Stimulated activated CD4-positive, alpha-beta T cell treated with anti-CD3 and anti-CD28 coated beads, Interleukin-15, amount 100 ng/mL, for 48 hours (primary cell): ENCODE measurements at places on chromosomes 4 and X.

DNA sequence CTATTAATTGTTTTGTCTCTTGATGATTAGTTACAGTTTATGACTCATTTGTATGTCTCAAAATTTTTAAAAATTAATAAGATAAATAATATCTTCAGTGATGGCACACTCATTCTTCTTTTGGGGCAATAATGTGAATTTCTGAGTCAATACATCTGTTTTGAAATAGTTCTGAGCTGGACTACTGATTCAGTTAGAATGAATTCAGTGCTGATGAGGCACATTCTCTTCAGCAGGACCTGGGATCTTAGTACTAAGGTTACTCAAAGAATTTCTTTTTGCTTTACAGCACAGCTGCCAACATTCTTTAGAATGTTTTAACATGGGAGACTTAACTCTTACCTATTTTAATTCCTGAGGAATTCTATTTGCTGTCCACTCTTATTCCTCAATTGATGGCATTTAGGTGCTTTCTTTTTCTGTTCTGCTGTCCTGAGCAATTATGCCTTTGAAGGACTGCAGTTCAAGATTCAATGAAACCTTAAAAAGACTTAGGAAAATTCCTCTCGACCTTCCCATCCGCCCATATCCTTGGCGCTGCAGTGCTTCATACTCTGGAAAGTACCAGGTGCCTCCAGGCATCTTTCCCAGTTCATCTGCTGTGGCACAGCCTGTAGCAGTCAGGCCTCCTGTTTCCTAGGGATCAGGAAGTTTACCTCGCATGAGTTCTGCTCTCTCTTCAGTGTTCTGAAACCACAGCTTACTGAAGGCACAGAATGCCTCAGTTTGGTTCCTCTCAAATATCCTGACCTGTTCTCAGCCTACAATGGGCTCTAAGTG is 213.7 kb downstream of the FSTL5 start:
- DNase-seq = no peak

- no peak for DNase-seq
These were observed 1311.7 kb downstream of the ARAP2 start for GRCh38 chr4:34932591-34932990.

DNA sequence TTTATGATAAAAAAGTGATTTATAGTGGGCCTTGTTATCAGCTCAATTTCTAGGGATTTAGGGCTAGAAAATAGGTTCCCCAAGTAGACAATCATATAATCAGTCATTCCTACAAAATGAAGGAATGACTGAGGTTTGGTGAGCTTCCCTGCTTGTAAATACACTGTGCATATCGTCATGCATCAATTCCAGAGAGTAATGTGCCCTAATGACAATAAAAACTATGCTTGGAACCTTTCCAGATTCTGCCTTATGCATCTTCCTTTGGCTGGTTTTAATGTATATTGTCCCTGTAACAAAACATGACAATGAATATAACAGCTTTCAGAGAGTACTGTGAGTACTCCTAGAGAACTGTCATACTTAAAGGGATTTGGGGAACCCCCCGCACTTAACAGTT is 1310.9 kb downstream of the PCDH7 start:
- no peak for DNase-seq

GRCh38 chrX:43963726-43964125 is 9.5 kb downstream of the NDP start:
- no peak for DNase-seq

GRCh38 chrX:70479922-70480659 is 35.5 kb downstream of the DLG3 start:
- no peak for DNase-seq

DNA sequence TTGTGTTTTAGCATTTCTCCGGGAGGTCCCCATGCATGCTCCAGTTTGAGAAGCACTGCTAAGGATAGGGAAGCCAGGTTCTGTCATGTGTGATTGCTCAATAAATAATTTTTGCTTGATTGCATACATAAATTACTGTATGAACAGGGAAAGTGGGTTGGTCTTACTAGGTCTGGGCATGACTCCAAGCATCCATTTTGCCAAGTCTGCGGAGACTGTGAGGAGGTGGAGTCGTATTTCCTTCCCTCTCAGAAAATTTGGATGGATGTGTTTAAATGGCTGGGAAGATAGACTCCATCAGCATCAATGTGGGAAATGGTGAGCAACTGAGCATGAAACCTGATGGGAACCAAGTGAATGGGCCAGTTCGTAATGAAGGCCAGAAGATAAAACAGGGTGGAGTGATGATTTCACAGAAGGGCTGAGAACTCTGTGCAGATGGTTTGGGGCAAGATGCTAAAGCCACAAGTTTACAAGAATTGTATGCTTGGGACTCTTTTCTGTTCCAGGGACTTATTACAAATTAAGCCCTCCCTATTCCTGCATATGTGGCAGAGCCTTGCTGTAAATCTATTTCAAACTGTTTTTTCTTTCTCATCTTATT is 84.1 kb downstream of the NHS start:
- DNase-seq = no peak

GRCh38 chrX:126799059-126799458 is 20.5 kb upstream of the PRR32 start:
- DNase-seq = no peak

DNA sequence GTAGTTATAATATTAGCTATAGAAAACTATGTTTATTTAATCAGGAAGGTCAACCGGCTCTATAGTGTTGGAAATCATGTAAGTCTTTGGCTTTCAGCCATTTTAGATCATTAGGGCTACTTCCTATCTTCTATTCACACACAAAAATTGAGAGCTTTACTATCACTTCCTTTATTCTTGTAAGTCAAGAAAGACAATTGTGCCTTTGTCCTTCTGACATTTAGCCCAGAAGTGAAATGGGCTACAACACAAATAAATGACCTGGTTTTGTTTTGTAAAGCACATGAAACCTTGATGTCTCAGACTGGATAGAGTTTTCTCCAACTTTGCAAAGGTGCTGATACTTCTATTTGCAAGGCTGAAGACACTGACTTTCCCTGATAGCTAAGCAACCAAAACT is 122.4 kb upstream of the ACSL4 start:
- DNase-seq = no peak

DNA sequence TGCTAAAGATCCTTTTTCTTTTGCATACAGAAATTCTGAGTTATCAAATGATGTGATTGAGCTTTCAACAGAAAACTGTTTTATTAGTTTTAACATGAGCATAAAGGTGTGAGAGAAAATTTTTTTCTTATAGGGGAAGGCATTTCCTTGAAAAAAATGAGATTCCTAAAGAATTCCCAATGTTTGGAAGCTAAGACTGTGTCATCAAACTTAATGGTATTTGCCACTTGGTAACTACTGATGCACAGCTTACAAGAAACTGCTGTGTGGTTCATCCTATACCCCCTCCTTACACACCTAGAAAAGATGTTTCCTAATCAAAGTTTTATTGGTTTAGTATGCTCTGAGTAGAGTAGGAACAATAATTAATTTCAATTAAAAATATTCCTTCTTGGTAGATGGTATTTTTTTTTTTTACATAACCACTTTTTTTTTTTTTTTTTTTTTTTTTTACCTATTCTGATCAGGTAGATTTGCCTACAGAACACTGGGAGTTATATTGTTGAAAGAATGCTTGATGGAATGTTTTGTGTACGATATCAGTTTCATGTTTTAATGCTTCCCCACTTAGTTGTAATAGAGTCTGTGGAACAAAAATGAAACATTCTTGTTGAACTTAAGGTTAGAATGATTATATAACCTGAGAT is 6.0 kb downstream of the PTPN13 start:
- no peak for DNase-seq

DNA sequence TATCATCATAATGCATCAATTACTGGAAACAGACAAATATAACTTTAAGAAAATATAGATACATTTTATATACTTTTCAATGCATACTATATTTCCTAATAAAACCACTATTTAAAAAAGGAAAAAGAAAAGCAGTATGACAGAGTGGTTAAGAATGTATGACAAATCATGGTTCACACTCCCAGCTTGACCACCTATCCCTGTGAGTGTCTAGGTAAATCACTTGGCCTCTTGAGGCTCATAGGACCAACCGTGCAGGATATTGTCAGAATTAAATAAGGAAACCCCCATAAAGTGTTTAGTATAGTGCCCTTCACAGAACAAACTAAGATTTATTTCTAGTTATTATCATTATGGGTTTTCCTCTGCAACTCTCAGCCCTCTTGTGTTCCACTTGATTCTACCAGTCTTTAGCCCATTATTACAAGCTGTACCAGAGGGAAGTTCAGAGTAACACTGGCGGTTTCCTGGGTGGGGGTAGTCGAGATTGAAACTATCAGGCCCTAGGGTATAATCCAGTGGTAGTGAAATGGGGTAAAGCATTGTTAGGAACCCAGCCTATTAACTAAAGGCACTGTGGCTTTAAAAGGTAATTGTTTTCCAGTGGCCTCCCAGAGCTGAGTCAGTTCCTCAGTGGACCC is 55.5 kb upstream of the PAK3 start:
- no peak for DNase-seq

DNA sequence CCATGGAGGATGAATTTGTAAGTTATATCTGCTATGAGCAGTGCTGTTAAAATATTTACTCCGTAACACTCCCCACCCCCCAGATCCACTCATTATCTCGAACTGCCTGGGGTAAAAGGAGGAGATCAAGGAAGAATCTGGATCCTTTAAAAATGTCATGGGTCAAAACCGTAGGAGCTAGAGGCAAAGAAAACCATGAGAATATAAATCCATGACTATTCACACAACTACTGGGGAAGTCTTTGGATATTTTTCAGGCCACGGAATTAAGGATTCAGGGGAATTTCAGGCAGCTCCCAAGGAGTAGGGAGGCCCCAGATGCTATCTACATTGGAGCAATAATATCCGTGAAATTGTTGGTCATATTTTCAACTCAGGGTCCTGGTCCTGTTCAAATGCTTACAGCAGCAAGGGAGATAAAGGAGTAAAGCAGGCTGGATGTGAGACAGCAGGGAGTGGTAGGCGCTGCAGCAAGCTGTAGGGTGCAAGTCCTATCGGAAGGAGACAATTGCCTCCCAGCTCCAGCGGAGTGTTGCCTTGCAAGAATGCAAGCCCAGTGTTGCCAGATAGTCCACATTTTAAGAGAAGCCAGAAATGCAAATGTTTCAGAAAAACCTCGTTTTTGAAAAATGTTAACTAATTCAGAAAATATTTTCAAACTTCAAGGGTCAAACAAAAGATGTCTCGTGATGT is 116.2 kb upstream of the KIT start:
- DNase-seq = no peak

DNA sequence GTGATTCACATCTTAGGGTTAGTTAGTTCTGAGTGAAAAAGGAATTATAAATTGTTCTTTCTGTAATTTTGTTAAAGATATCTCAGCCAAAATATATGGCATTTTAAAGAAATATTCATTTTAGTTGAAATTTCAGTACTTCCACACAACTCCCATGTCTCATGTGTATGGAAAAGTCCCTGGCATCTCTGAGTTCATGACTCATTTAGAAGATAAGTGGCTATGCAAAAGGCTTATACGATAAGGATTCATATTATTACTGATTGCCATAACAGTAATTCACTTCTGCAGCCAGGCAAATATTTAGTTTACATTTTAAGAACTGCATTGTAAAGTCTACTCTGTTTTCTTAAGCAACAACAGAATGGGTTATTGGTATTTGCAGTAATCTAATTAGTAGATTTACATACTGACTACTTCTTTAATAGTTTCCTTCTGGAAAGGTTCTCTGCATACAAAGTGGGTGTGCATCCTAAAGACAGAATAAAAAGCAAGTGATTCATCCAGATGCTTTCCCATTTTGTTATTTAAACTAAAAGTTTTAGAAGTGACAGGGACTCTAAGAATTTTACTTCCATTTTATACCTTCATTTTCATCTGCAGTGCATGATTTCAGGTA is 682.4 kb upstream of the PABPC4L start:
- no peak for DNase-seq

DNA sequence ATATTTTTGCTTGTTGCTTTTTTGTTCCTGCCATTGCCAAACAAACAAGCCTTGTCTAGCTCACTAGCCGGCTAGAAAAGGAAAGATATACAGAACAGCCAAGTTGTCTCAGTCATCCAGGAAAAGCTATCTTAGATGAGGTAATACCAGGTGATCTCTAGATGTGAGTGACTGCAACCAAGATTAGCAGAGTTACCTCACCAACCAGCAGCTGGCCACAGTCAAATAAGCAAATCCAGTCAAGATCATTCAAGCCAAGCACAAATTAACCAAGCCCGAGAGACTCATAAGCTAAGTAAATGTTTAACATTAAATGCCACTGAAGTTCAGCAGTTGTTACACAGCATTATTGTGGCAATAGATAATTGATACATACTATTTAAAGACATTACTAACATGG is 108.6 kb downstream of the CENPC start:
- DNase-seq = no peak

- no peak for DNase-seq
These were observed 2.8 kb downstream of the UPRT start for GRCh38 chrX:75276666-75277065.

DNA sequence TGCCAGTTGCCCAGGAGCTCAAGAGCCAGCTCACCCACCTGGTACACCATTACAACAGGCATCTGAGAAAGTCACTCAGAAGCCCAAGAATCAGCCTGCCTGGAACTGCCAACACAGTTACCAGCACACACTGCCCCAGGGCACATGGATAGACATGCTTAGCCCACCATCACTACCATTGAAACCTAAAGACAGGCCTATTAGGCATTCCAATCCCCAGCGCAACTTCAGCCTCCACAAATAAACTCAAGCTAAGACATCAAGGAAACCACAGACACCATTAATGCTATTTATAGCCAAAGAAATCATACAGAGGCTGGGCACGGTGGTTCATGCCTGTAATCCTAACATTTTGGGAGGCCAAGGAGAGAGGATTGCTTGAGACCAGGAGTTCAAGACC is 42.3 kb downstream of the ATRX start:
- no peak for DNase-seq

DNA sequence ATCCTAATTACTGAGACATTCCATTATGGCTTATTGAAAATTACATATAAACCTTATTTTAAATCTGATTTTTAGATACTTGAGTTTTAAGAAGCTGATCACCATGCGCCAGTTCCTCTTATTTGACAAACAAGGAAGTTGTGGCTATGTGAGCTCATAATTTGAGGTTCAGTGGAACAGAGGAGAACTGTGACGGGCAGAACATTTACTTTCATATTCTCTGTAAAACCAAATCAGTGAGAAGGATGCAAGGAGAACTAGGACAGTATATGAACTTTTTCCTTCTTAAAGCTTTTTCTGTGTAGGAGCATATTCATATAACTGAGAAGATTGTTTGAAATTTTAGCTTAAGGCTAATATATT is 25.3 kb downstream of the STIM2 start:
- DNase-seq = no peak

DNA sequence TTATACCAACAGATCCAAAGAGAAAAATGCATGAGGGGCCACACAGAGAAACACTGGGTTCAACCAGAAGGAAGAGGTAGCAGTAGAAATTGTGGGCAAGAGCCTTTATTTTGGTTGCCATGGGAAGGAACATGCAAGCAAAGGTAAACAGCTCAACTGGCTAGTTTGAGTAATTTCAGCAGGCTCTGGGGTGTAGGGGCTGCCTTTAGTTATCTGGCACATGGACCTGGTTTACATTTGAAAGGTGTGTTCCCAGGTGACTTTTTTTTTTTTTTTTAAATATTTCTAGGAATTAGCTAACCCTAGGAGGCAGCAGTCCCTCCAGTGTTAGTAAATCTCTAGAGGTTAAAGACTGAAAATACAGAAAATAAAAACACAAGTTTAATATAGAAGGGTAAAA is 481.9 kb downstream of the ACTRT1 start:
- no peak for DNase-seq

- no peak for DNase-seq
These were observed 41.9 kb upstream of the PRDM8 start for GRCh38 chr4:80155316-80155982.
